ENCODE measurements at places on chromosomes 4 and X.

GRCh38 chrX:9587642-9588041 is 122.8 kb downstream of the TBL1X start:
- DNase-seq, result no peak

GRCh38 chr4:139934057-139934707 is 219.8 kb downstream of the MAML3 start:
- DNase-seq, result peak; percentile 24

DNA sequence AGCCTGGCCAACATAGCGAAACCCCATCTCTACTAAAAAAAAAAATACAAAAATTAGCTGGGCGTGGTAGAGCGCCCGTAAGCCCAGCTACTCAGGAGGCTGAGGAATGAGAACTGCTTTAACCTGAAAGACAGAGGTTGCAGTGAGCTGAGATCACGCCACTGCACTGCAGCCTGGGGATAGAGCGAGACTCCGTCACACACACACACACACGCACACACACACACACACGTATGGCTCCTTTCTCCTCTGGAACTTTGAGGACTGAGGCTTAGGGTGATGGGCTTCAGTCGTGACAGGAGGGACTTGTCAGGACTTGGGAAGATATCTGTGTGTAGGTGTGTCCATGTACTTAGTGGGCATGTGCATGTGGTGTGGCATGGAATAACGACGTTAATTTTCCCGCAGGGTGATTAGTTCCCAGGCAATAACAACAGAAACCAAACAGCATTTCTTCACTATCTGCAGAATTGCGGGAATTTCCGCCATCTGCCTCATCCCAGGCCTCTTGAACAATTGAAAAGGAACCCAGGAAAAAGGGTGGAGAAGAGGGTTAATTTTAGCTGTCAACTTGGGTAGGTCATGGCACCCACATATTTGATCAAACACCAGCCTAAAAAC is 47.7 kb downstream of the RWDD4 start:
- no peak for DNase-seq

DNA sequence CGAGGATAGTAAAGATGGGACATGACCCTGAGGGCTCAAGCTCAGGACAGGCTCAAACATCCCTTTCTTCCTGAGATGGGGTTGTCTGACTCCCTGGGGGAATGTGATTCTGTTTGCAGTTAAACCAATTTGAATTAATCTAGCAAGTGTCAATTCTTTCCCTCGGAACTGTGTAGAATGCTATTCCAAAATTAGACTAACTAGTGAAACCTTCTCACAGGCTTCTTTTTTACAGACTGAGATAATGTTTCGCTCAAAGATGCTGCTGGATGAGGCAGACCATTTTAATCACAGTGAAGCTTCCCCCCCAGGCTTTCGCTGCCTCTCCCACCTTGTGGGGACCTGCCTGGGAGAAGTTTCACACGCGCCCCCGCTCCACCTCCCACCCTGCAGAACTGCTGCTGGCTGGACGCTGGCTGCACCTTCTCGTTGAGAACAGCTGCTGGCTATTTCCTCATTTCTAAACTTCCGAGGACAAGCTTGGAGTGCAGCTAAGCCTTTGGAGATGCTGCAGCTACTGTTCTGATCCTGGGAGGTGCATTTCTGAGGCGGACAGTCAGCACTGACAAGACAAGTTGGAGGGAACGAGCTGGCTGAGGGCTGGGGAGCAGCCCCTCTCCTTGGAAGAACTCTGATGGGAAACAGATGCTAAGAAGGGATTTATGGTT is 297.8 kb downstream of the RAPGEF2 start:
- peak; percentile 42 for DNase-seq

DNA sequence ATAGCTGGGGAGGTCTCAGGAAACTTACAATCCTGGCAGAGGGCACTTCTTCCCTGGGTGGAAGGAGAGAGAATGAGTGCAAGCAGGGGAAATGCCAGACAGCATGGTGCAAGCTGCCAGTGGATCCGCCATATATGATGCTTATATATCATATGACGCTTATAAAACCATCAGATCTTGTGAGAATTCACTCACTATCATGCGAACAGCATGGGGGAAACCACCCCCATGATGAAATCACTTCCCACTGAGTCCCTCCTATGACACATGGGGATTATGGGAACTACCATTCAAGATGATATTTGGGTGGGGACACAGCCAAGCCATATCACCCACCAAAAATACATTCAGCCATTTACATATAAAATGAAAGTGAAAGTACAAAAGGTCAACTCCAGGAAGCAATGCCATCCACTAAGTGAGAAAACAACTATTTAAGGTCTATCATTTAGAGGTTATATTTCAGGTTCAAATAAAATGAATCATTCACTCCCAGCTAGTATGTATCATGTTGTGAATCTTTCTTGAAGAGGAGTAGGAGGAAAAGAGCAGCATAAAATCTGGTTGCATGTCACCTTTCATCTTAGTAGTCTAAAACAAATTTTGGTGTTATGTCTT is 20.3 kb upstream of the DYNLT3 start:
- DNase-seq, result no peak

GRCh38 chr4:180455226-180455625 is 1788.0 kb upstream of the TENM3 start:
- no peak for DNase-seq

- peak; percentile 74 for DNase-seq
Measured at GRCh38 chrX:21438792-21439191, 64.6 kb downstream of the CNKSR2 start.

DNA sequence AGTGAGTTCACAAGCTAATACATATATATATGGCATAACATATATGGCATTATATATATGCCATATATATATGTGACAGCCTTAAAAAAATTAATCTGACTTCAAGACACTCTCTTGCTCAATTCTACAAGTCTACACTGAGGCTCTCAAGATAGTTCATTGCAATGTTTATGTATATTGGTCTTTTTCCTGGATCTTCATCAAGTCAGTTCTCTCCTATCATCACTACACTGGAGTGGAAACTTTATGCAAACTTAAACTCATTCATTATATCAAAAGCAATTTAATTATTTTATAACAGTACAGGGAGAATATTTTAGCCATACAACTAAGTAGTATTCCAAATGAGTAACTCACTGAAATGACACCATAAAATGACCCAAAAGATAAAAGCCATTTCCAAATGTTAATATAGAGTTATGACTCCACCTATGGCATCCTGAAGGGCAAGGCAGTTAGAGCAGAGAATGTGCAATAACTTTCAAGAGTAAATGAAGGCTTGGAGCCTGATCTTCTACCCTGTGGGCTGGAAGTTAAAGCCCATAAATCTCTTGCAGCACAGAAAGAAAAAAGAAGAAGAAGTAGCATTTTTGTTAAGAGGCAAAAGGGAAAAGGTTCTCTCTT is 176.3 kb upstream of the SLIT2 start:
- no peak for DNase-seq

DNA sequence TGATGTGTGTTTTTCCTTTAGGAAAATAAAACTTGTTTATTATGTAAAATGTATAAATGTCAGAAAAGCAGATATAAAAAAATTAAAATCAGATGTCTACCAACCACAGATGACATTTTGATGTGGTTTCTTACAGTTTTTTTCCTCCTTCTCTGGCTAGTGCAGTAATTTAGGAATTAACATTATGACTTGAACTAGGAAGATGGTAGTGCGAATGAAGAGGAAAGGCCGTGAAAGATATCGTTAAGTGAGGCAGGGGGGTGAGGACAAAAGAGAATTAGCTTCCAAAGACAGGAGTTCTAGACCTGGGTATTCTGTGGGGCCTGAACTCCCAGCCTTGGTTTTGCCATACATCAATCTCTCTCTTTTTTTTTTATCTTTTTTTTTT is 98.0 kb downstream of the RBM47 start:
- DNase-seq, result no peak

DNA sequence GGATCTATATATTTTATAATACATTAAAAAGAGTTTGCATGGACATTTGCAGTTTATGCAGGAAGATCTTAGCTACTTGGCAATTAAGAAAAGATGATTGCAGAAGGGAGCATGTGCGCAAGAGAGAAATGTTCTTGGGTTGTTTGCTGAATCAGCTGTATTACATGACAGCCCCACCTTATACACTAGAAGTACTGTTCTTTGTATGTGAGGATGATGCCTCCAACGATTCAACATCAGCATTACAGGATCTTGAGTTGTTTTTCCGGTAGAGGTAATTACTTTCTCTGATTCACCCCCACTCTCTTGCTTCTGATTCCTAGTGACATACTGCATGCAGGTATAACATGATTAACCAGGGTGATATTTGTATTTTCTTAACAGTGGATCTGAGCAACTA is 140.8 kb downstream of the PCDH7 start:
- no peak for DNase-seq

GRCh38 chr4:24747234-24747975 is 48.0 kb upstream of the SOD3 start:
- DNase-seq, result no peak

- peak; percentile 90 for DNase-seq
Measured at GRCh38 chr4:174107746-174108354, 175.6 kb downstream of the FBXO8 start.

- no peak for DNase-seq
Measured at GRCh38 chrX:21963269-21963668, 22.8 kb downstream of the SMS start.

- DNase-seq, result no peak
Measured at GRCh38 chr4:106312377-106312776, 3.6 kb downstream of the TBCK start.

- no peak for DNase-seq
Measured at GRCh38 chr4:111266937-111267336, 644.1 kb upstream of the PITX2 start.

GRCh38 chr4:74362347-74362746 is 2.6 kb upstream of the EREG start:
- peak; percentile 49 for DNase-seq

GRCh38 chr4:61992351-61992750 is 792.2 kb downstream of the ADGRL3 start:
- no peak for DNase-seq

DNA sequence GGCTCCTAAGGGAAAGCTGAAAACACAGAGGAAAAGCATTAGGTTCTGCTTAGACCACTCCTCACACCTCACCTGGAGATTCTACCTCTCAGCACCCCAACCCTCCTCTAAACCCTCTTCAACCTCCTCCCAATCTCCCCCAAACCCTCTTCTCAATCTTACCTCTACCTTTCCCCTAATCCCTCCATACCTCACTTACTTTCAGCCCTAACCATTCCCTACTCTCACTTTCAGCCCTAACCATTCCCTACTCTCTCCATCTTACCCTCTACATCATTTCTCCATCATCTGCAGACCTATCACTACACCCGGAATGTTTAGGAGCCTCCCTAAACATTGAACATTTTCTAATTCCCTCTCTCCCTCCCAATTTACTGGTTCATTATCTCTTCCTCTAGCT is 3.5 kb downstream of the RTL3 start:
- DNase-seq, result no peak

DNA sequence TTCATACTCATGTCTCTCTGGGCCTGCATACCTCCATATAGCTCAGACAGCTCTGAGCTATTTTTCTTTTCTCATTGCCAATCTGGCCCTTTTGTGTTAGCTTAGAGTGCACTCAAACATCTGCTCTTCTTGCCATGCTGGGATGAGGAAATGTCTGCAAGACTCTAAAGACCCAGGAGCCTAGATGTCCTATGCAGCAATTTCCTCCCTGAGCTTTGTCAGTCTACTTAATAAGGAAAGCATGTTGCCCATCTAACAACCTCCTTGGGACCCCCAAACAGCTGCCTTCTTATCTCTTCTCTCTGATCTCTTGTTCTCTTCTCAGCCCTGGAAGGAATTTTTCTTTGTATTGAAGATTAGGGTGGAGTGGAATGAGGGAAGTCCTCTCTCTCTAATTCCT is 69.2 kb downstream of the UCHL1 start:
- peak; percentile 18 for DNase-seq

GRCh38 chr4:116942315-116942714 is 143.1 kb downstream of the TRAM1L1 start:
- no peak for DNase-seq

- peak; percentile 95 for DNase-seq
Measured at GRCh38 chr4:10096201-10096977, 20.2 kb downstream of the WDR1 start.

DNA sequence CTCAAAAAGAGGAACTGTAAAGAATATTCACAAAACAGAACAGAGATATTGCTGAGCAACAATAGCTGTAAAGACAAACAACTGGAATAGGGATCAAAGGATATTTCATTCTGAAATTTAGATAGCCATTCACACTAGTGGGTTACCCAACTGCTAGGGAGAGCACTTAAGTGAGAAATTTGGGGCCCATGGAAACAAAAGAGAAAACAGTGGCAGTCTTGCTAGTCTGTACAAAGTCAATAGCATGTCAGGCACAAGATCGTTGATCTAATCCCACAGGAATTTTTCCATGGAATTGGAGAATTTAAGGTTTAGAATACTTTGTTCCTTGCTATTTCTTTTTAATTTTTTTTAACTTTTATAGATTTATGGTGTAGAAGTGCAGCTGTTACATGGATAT is 467.0 kb downstream of the PCDH18 start:
- no peak for DNase-seq
